NCI-H1436 (cell line): ENCODE measurements at places on chromosomes 6 and 20.

GRCh38 chr6:80940571-80940970 is 811.9 kb downstream of the TENT5A start:
- DNase-seq = no peak

GRCh38 chr6:399785-400534 is 8.4 kb downstream of the IRF4 start:
- no peak for DNase-seq

GRCh38 chr20:41004531-41005360 is 23.9 kb upstream of the TOP1 start:
- DNase-seq = no peak

DNA sequence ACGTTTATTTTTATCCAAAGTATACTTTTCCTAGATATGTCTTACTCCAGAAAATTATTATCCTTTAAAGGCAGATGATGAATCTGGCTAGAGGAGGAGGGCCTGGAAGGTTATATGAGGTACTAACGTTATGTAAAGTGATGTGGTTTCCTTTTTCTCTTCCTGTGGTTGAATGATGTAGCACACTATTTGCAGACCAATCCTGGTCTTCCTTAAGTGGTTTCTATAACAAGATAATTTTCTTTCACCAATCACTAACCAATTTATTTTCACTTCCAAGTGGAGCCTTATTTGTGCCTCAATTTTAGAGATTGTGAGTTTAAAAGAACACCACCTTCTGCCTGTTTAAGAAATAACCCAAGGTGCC is 154.6 kb upstream of the SOX4 start:
- DNase-seq = no peak

DNA sequence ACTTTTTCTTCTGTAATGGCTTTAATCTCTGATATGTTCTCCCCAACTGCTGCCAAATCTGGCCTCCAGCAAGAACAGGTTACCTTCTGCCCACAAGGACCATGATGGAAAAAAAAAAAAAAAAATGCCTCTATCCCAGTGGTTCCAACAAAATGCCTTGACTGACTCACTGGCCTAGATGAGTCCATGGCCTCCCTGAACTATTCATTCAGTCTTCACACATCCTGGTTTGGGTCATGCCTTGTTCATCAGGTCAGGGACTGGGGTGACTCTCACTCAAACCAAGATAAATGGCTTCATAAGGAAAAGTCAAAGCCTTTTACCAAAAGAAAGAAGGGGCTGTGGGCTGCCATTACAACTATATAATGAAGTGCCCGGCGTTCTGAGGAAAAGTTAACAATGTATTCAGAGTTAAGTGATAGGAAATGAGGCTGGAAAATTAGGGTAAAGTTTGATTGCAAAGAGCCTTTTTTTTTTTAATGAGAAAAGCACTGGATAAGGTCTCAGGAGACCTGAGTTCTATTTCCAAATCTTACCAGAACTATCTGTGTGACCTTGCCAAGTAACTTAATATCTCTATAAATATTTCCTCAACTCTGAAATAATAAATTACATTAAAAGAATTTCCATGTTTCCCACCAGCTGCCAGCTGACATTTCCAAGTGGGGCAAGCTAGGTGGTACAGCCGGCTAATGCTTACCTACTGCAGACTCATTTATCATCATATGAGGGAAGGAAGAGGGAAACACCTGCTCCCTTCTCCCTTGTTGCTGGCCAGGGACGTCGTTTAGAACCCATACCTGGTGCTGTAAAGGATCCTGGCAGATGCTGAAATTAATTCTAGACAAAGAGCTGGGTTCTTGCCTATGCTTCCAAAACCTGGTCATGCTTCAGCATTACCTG is 380.0 kb upstream of the MARCKS start:
- DNase-seq = peak; percentile 16

DNA sequence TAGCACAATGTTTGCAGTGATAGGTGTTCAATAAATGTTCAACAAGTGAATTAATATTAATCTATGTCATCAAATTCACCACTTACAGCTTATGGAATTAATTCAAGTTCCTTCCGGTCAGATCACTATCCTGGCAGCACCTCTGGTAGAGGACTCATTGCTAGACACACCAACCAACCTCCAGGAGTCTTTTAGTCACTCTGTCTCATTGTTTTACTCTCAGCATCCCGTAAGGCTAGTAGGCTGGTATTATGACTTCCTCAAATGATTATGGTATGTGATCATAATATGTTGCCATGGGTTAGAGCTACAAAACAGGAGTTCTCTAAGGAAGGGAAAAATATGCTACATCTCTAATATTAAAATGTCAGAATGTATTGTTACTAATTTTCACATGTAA is 21.7 kb upstream of the MMS22L start:
- DNase-seq = no peak

- DNase-seq = no peak
Measured at GRCh38 chr20:6213311-6213710, 90.5 kb upstream of the FERMT1 start.

DNA sequence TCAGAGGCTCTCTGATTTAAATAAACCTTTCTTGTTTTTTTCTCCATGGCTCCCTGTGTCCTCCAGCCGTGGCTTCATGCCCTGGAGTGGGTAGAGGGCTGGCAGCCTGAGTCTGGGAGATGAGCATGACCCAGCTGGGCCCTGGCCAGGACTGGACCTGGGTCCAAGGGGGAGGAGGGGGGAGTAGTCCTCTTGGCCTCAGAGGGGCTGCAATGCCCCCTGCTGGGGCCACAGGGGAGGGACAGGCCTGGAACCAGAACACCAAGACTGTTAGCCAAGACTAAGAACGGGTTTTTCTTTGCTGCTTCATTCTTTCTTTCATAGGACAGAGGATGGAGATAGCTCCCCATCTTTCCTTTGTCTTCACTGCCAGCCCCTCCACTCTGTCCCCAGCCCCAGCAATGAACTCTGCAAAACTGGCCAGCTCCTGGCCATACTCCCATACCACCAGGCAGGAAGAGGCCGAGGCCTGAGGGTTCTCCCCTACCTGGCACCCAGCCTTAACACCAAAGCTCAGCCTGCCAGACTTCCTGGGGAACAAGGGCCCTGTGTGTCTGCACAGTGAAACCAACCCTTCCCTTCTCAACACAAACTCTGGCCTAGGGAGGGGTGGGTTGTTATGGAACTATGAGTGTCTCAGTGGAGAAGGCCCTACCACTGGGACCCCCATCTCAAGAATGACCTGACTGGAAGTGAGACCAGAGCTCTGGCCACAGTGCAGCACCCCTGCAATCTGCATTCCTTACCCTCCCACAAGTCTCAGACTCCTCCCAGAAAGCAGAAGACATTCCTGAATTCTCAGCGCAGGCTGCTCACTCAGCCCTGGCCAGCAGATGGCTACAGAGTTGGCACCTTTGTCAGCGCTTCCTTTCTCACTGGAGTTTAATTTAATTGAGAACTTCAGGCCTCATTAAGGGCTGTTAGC is 11.0 kb downstream of the SLC29A1 start:
- DNase-seq = no peak

DNA sequence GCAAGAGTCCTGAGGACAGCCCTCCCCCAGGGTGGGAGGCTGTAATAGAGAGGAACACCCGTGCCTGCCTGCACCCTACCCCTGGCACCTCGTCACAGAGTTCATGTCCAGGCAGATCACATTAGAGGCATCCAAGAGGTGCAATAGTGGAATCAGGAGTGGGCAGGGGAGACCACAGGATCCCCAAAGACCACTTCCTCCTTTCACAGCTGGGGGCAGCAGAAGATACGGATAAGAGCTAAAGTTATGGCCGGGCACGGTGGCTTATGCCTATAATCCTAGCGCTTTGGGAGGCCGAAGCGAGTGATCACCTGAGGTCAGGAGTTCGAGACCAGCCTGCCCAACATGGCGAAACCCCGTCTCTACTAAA is 1.5 kb upstream of the CAPN11 start:
- DNase-seq = no peak

GRCh38 chr20:59670786-59671492 is 66.6 kb downstream of the PHACTR3 start:
- DNase-seq = no peak

DNA sequence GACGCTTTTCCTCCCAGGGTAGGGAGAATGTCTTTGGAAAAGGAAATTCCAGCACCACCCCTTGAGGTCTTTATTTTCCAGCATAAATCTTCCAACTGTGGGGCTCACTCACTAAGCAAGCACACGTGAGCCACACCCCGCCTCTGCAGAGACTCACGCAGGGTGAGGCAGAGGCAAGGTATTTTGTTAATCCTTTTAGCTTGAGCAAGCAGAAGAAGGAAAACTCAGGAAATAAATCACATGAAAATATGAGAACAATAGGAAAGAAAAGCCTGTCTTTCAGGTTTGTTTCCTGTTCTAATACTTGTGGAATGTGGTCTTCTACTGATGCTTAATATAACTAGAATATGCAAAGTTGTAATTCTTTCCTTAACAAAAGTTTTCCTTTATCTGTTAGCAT is 4.1 kb upstream of the PHACTR2 start:
- DNase-seq = no peak

DNA sequence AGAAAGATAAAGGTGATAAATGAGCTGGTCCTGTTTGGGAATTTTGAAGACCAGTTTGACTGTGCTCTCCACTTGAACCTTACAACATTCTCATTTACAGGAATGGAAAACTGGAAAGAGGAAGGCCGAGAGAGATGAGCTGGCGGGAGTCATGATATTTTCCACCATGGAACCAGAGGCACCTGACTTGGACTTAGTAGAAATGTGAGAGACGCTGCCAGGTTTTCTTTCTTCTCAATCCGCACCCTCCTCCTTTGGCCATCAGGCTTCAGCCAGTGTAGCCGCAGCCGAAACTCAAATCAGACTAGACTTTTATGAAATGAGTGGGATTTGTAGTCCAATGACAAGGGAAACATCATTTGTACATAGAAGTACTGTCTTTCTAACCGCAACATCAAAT is 54.7 kb upstream of the SYNJ2 start:
- DNase-seq = no peak

GRCh38 chr6:143782481-143782880 is 60.7 kb upstream of the LTV1 start:
- no peak for DNase-seq

DNA sequence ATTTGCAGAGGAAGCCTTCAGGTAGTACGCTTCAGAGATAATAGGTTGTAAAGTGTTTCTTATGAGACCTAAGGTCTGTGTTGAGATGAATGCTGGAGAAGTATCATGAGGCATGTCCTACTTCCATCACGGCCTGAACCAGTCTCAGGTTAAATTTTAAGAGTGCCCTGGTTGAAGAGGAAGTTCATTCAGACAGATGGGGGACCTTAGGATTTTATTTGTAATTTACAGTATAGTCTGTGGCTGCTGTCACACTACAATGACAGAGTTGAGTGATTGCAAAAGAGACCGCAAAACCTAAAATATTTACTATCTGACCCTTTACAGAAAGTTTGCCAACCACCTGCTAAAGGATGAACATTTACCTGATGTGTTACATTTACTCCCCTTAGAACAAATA is 70.9 kb downstream of the UST start:
- DNase-seq = no peak

GRCh38 chr6:117423754-117424153 is 2.0 kb downstream of the ROS1 start:
- no peak for DNase-seq

- no peak for DNase-seq
Measured at GRCh38 chr20:47849006-47849405, 63.7 kb upstream of the SULF2 start.

DNA sequence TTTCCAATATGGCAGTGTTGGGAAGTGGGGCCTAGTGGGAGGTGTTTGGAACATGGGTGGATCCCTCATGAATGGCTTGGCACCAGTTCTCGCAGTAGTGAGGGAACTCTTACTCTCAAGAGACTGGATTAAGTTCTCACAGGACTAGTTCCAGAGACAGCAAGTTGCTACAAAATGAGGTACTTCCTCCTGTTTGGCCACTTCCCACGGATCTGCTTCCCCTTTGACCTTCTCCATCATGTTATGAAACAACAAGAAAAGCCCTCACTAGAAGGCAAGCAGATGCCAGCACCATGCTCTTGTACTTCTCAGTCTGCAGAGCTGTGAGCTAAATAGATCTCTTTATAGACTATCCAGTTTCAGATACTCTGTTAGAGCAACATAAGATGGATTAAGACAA is 3.1 kb downstream of the RSPH3 start:
- DNase-seq = no peak

- DNase-seq = no peak
Measured at GRCh38 chr6:138944412-138944811, 43.6 kb downstream of the REPS1 start.

GRCh38 chr20:58695895-58696375 is 3.3 kb downstream of the NPEPL1 start:
- no peak for DNase-seq

DNA sequence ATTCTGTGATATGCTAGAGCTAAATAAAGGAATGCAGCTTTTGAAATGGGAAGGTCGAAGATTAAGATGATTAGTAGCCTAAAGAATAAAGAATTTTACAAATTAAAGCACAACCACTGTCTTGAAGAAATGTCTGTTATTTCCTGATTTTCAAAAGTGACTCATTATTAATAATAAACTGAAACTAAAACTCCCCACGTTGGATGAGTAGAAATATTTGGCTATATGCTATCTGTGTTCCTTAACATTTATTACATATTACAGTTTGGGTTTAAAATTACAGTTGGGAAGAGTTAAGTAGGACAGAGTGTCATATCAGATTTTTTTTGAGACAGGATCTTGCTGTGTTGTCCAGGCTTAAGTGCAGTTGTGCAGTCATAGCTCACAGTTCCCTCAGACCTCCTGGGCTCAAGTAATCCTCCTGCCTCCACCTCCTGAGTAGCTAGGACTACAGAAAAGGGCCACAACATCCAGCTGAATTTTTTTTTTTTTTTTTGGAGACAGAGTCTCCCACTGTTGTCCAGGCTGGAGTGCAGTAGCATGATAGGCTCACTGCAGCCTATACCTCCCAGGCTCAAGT is 47.1 kb downstream of the AKIRIN2 start:
- no peak for DNase-seq

- DNase-seq = no peak
Measured at GRCh38 chr20:50115041-50115512, 2.1 kb upstream of the UBE2V1 start.

DNA sequence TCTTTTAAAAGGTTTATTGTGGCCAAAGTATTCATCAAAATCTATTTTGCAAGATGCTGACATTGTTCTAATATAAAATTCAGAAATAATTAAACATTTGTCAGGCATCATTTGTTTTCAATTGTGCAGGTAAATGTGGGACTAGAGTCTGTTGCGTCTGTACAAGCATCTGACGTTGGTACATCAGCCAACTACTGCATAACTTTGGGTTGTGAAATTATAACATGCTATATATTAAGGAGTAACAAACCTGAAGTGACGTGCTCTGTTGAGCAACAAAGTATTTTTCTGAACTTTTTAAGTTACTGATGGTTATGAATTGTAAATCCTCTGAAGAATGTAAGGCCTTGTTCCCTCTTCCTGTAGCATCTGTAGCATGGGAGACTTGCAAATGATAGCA is 66.0 kb downstream of the RNF182 start:
- no peak for DNase-seq

DNA sequence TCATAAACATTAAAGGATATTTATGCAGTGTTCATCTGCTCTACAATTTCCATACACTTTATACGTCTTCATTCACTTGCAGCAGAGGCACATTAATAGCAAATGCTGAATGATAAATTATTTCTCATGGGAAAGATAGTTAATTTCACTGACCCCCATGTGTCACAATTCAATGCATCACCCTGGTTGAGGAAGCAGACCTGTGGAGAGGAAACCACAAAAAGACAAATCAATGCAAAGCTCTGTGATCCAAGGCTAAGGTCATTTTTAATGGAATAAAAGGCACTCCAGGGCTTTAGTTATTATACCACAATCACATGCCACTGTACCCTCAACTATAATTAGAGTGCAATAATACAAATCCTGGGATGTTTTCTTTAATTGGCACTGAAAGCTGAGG is 40.3 kb upstream of the TENT5A start:
- no peak for DNase-seq
